ENCODE measurements at places on chromosomes 6 and 20.
A peak's percentile ranks its signal among the peaks of the same experiment; 100 is the strongest.

DNA sequence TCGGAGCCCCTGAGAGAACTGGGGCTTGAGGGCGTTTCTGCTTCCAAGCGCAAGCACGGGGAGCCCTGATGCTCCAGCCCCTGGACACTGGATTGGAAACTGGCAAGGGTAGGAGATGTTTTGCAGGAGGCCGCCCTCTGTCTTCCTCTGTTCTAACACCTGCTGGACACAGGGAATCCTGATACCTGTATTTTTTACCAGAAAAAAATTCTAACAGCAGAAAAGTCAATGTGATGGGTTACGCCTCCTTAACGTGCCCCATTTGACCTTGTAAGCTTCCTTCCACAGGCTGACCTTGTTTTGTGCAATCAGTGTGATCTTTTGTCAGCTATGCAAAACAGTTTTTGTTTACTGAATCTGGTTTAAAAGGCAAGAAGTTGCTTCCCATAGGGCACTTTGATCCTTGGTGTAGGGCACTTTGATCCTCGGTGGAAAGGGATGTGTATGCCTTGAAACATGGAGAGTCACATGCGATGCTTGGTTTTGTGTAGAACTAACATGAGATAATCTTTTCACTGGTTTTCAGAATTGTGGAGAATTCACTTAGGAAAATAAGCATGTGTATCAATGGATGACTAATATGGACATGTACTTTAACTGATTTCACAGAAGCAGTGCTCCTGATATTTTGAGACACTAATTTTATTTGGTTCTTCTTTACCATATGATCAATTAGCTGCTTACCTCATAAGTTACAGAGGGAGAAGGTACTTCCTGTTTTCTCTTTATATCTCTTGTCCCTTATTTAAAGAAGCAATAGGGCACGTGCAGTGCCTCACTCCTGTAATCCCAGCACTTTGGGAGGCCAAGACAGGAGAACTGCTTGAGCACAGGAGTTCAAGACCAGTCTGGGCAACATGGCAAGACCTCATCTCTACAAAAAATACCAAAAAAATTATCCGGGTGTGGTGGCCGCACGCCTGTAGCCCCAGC, 59.9 kb upstream of the MAP3K4 start:
- no peak for DNase-seq

DNA sequence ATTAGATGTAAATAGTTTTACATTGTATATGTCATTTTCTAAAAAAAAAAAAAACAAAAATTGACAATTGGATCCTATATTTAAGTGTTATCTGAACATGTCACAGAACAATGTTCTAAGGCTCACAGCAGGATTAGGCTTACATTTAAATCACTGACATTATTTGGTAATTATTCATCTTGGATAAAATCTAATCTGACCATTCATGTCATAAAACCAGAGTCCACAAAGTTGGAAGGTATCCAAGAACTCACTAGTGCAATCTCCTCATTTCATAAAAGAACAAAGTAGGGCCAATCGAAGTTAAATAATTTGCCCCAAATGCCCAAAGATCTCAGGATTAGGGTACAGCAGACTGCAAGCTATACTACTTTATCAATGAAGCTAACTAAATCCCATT, 73.0 kb downstream of the PDSS2 start:
- DNase-seq, result no peak

DNA sequence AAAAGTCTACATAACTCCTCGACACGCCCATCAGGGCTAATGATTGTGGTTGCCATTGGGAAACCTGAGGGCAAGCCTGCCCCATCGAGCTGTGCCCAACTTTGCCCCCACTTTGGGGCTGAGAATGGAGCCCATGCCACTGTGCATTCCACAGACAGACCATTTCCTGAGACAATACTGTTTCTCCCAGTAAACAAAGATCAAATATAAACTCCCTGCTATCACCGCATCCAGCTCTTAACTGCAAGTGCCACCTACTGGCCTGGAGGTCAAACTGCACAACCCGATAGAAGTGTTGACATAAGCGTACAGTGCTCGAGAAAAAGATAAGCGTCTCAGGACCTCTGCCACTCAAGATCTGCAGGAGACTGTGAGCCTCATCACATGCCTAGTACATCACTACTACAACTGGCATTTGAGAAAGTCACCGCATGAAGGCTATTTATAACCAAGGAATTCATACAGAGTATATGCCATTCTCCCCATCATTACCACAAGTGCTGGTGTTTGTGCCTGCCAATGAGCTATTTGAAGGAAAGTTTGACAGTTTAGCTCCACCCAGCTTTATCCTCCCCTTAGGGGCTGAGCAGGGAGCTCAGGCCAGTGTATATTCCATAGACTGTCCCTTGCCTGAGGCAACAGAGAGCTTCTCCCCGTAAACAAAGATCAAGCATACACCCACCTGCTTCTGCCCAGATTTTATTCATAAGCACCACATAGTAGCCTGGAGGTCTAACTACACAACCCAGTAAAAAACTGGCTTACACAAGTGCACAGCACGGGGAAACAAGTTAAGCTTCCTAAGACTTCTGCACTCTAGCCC, 4.5 kb upstream of the DEFB126 start:
- no peak for DNase-seq

DNA sequence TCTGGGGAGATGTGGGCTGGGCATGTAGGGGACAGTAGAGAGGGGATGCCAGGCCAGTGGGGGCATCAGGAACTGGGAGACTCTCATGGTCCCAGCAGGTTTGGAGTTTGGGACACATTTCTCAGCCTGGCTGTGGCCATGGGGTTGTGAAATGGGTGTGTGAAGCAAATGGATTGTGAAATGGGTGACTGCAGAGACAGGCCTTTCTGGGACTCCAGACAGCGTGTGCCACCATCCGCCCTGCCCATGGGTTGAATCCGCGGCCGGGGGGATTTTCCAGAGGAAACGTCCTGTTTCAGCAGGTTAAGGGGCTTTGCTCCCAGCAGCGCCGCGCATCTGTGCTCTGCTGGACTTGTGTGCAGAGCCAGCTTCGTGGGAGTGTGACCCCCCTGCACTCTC, 3.7 kb upstream of the PMEPA1 start:
- DNase-seq, result no peak

DNA sequence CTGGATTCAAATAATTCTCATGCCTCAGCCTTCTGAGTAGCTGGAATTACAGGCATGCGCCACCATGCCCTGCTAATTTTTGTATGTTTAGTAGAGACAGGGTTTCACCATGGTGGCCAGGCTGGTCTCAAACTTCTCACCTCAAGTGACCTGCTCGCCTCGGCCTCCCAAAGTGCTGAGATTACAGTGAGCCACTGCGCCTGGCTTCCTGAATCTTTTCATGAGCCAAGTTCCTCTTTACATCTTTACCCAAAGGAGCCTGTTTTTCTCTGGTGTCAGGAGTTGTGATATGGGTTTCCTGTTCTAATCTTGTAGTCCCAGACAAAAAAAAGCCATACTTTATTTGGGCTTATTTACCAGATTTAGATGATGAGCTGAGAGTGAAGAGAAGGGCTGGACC, 34.4 kb downstream of the PCNA start:
- no peak for DNase-seq

DNA sequence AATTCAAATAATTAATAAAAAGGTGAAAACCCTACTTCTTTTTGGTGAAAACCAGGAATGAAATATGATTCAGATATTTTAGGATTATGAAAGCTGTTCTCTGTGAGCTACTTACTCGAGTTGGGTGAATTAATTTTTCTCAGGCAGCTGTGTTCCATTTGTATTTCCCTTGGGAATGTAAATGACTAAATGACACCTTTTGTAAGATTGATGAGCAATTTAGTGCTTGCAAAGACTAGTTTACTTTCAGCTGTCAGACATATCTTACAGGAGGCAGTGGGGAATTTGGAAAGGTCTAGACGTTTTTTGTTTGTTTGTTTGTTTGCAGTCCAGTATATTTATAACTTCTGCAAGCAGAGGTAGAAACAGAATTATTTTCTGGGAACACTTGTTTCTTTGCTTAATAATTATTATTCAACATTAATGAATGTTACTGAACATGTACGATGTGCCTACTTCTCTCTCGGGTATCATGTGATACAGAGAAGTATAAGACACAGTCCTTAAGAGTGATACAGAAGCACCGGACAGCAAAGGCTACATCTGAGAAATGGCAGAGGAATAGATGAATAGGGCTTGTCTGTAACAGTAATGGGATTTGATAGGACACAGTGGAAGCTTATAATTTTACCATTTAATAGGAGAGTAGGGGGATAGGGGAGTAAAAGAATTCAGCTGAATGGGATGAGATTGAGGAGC, 91.3 kb downstream of the AKAP7 start:
- no peak for DNase-seq

- no peak for DNase-seq
Measured at GRCh38 chr20:58192567-58192966, 35.9 kb downstream of the ANKRD60 start.

- DNase-seq, result no peak
Measured at GRCh38 chr6:1841136-1841535, 231.4 kb downstream of the FOXC1 start.

DNA sequence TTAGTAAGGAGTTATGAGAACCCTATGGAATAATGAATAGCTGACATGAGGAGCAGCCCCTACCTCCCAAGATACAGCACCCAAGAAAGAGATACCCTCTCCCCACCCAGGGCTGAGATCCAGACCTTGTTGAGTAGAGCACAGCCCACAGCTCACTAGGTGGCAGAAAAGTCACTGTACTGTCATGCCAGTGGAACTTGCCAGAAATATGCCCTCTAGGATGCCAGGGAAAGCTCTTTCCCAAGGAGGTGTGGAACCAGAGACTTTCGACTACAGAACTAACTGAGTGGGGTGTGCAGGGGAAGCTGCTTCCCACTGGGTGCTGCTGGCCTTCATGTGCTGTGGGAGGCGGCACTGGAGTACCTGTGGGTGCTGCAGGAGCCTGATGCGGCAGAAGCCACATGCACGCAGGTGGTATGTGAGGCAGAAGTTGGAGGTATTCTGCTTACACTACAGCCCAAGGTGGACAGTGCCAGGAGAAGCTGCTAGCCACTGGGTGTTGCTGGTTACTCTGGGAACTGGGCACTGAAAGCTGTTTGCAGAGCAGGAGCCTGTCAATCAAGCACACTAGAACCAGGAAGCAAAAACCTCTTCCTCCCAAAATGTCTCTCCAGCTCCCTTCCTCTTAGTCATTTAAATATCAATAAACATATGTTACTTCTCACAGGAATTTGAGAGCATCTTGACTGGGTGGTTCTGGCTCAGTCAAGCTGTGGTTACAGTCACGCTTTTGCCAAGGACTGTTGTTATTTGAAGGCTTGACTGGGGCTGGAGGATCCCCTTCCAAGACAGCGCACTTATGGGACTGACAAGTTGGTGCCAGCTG, 17.8 kb downstream of the ARMC12 start:
- no peak for DNase-seq

- no peak for DNase-seq
Measured at GRCh38 chr6:107458672-107459282, 587 bp downstream of the PDSS2 start.

- peak; percentile 31 for DNase-seq
Measured at GRCh38 chr6:11144393-11144851, 32.9 kb upstream of the ERVFRD-1 start.

DNA sequence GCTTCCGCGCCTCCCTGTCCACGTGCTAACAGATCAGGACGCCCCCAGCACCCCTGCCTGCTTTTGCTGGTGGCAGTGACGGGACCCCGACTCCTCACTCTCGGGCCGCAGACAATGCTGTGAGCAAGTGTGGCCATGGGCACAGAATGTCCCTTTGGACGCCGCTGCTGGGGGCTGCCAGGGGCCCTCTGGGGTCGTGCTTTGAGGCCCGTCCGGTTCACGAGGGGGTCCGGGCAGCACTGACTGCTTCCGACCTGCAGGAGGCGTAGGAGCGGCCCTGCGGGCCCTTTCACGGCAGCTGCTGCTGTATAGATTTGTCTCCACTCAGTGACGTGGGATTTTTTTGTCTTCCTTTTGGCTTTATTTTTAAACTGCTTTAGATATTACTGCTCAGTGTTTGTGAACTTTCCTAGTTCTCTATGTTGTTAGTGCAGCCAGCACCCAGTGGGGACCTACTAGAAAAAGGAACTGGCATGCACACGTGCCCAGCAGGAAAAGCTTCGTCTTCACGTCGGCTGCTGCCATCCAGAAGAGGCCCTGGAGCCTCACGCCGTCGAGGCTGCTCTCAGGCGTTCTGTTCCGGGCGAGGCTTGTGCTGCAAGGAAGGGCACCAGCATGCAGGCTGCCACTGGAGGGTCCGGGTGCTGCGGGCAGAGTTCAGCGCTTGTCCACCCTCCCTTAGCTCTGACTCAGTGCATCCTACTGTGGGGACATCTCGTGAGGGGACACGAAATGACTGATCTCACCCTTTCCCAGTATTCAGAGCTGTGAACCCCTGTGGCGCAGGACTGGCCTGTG, 21.7 kb downstream of the UCKL1 start:
- no peak for DNase-seq

GRCh38 chr6:3208775-3209113, 18.7 kb downstream of the TUBB2B start:
- no peak for DNase-seq

GRCh38 chr6:151317103-151317994, 74.0 kb downstream of the ZBTB2 start:
- peak; percentile 25 for DNase-seq

DNA sequence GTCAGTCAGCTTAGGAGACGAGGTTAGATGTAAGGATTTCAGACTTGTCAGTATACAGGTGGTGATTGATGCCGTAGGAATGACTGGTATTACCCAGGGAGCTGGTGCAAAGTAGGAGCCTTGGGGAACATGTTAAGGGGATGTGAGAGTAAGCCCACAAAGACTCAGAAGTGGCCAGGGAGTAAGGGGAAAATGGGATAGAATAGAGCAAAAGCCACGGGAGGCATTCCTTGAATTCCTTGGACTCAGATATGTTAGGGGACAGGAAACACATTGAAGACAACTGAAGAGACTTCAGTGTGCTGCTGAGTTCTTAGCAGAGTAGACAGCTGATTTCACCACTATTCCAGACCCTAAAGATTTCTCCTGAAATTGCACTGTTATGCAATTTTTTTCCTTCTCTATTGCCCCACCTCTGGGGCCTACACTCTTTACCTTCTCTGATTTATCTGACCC, 1.2 kb upstream of the ACAT2 start:
- DNase-seq, result peak; percentile 4

DNA sequence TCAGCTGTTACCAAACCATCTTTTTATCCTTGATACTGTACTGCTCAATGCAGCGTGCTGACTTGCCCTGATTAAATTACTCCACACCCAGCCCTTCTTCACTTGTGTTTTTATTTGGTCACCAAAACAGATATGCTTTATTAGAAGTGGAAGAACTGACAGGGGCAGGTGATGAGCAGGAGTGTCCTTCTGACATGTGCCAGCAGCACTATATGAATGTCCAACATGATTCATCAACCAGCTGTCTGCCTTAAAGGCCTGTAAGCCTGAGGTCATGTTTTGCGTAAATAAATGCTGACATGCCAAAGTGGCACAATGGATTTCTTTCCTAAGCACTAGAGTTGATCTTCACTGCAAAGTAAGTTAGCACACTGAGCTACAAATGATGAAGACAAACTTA, 15.4 kb downstream of the POPDC3 start:
- no peak for DNase-seq

- no peak for DNase-seq
Measured at GRCh38 chr20:51450221-51450712, 92.3 kb downstream of the NFATC2 start.
